ENCODE measurements at places on chromosomes 16 and 17.

DNA sequence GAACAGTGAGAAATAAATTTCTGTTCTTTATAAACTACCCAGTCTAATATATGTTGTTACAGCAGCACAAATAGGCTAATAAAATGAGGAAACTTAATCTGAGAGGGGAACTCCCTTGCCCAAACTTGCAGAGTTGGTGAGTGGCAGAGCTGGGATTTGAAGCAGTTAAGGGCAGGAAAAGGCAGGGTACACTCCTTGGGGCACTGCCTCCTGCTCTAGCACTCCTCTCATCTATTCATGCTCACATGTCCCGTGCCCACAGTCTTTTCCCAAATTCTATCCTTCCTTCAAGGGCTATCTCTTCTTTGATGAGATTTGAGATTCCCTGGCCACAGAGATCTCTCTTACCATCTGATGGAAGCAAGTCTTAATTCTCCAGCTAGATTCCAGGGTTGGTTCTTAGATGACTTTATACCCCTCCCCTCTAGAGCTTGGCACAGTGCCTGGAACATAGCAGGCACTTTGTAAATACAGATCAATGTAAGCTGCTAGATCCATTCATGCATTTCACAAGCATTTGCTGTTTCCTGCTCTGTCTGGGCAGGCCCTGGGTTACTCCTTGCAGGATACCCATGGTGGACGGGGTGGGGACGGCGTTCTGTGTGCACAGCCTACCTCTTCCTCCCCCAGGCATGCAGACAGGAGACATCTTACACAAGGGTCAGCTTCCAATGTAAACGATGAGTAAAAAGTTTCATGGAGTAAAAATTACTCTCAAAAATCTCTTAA is 39.2 kb upstream of the ABCC12 start:
- H3K4me3 ChIP-seq: no peak overlapping the region
- H3K36me3 ChIP-seq: no peaks in the 10 kb centered on the region
- peaks cover 13% of the 10 kb centered on the region for H3K27me3 ChIP-seq
- H3K4me1 ChIP-seq: peaks cover 1% of the 10 kb centered on the region
- no peak overlapping the region for H3K27ac ChIP-seq
- DNase-seq: no peak

DNA sequence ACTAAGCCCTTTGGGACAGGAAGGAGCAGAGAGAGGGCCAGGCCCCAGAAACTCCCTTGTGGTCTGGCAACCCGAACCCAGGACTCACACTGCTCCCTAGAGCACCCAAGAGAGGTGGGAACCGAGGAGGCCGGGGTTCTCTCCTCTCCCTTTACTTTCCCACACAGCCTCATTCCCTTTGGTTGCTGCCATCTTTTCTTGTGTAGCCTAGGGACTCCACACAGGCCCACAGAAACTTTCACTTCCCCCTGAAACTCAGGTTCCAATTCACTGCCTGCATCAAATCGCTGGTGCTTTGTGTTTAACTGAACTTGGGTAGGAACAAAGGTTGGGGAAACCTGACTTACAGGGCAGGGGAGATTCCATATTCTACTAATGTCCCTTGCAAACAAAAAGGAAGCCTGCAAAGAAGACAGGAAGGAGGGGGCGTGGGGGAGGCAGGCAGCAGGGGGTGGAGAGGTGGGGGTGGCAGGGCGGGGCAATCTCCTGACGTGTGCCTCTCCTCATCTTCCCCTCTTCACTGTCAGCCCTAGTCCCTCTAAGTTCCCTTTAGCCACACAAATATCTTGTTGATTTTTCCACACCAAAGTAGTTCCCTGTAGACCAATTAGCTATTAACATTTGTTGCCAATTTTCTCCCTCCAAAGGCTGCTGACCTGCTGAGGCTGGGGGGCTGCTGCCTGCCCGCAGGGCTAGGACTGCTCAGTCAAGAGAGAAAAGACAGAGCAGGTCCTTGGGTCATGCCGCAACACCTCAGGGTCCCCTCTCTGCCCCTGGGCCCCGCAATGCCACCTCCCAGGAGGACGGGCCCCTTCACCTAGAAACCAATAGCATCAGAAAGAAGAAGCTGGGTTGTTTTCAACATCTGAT is 8.0 kb downstream of the ST3GAL2 start:
- H3K4me1 ChIP-seq: peaks cover 45% of the 10 kb centered on the region
- H3K4me3 ChIP-seq: peak overlapping the region; percentile 45
- peak; percentile 71 for DNase-seq
- no peaks in the 10 kb centered on the region for H3K27me3 ChIP-seq
- no peaks in the 10 kb centered on the region for H3K36me3 ChIP-seq
- H3K27ac ChIP-seq: peak overlapping the region; percentile 95

DNA sequence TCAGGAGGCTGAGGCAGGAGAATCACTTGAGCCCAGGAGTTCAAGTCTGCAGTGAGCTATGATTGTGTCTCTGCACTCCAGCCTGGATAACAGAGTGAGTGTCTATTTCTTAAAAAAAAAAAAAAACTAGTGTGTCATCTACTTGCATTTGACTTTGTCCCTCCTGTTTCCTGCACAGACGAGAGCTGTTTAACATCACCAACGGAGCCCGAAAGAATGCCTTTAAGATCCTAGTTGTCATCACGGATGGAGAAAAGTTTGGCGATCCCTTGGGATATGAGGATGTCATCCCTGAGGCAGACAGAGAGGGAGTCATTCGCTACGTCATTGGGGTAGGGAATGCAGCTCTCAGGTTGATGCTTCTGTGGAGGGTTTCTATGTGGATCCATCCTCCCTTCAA is 13.4 kb downstream of the ITGAM start:
- no peaks in the 10 kb centered on the region for H3K27me3 ChIP-seq
- no peak overlapping the region for H3K4me3 ChIP-seq
- H3K4me1 ChIP-seq: peaks cover 17% of the 10 kb centered on the region
- no peak overlapping the region for H3K27ac ChIP-seq
- H3K36me3 ChIP-seq: peaks cover 5% of the 10 kb centered on the region

DNA sequence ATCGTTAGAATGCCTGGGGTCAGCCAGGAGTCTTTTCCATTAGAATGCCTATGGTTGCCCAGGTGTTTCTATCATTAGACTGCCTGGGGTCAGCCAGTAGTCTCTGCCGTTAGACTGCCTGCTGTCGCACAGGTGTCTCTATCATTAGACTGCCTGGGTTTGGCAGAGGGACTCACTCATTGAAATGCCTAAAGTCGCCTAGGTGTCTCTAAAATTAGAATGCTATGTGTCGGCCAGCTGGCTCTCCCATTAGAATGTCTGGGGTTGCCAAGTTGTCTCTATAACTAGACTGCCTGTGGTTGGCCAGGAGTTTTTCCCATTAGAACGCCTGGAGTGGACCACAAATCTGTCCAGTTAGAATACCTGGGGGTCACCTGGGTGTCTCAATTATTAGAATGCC is 2266.5 kb downstream of the TP53TG3F start:
- H3K27me3 ChIP-seq: no peaks in the 10 kb centered on the region
- H3K4me1 ChIP-seq: no peaks in the 10 kb centered on the region
- H3K27ac ChIP-seq: no peak overlapping the region
- H3K36me3 ChIP-seq: peaks cover 6% of the 10 kb centered on the region

DNA sequence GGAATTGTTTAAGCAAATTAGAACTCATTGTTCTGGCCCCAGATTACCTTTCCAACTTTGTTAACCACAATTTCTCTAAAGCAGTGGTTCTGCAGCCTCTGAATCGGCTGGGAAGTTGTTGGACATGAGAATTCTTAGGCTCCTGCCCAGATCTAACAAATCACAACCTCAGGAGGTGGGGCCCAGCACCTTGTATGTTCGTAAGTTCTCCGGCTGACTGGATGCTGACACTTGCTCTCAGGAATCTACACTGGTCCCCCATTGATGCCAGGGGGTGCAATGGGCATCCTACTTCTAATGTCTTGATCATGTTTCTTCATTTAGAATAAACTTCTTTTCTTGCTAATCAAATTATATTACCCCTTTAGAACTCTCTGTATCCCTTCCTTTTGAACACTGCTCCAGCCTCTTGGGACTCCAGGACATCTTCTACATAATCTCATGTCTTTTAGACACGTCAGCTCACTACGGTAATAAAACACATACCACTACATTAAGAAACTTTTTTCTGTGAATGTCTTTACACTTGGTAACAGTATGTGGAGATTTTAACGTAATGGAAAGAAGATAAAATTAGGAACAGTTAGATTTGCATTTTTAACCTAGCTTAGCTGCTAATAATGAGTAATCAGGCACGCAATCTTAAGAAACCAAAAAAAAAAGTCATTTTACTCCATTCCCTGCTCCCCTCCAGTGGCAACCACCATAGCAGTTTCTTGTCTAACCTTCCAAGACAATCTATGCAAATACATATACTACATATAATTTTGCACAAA is 143.2 kb downstream of the ITFG1 start:
- H3K4me1 ChIP-seq: peaks cover 7% of the 10 kb centered on the region
- H3K4me3 ChIP-seq: no peak overlapping the region
- no peak overlapping the region for H3K27ac ChIP-seq
- H3K36me3 ChIP-seq: no peaks in the 10 kb centered on the region

DNA sequence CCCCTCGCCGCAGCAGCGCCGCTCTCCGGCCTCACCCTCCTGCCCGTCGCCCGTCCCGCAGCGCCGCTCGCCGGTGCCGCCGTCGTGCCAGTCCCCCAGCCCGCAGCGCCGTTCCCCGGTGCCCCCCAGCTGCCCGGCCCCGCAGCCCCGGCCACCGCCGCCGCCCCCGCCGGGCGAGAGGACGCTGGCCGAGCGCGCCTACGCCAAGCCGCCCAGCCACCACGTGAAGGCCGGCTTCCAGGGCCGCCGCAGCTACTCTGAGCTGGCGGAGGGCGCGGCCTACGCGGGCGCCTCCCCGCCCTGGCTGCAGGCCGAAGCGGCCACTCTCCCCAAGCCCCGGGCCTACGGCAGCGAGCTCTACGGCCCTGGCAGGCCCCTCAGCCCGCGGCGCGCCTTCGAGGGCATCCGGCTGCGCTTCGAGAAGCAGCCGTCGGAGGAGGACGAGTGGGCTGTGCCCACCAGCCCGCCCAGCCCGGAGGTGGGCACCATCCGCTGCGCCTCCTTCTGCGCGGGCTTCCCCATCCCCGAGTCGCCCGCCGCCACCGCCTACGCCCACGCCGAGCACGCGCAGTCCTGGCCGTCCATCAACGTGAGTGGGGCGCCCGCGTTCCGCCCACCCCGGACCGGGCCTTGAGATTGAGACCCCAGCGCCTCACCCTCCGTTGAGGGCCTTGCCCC is 15.0 kb downstream of the TBKBP1 start:
- H3K4me3 ChIP-seq: no peak overlapping the region
- DNase-seq: no peak
- no peaks in the 10 kb centered on the region for H3K36me3 ChIP-seq
- no peaks in the 10 kb centered on the region for H3K27me3 ChIP-seq
- peaks cover 78% of the 10 kb centered on the region for H3K4me1 ChIP-seq

GRCh38 chr16:82895843-82896242 is 269.1 kb downstream of the CDH13 start:
- no peak overlapping the region for H3K4me3 ChIP-seq
- H3K27me3 ChIP-seq: peaks cover 7% of the 10 kb centered on the region
- no peak for DNase-seq

DNA sequence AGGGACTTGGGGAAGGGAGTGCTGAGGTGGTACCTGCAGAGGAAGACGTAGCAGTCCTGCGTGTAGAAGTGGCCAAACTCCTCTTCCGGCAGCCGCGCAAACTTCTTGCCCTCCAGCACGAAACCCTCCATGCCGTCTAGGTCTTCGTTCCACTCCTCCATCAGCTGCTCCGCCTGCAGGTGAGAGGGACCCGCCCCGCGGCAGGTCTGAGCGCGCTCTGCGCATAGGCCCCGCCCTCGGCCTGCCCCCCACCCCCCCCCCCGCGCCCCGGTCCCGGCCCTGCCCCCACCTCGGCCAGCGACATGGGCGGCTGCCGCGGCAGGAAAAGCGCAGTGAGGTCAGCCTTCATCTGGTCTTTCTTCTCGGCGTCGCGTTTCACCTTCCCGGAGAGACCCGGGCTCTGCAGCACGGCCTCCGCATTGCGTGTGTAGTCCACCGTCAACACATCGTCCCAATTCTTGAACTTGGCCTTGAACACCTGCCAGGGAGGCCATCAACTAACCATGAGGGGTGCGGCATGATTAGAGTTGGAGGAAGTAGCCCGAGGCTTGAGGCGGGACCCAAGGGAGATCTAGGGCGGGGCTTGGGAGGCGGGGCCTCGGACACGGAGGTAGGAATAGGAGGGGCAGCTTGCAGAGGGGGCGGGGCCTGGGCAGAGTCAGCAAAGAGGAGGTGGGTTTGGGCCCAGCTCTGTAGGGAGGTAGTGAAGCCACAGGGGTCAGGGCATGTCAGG is 11.5 kb downstream of the FLII start:
- peaks cover 5% of the 10 kb centered on the region for H3K36me3 ChIP-seq
- DNase-seq: no peak
- H3K27ac ChIP-seq: no peak overlapping the region
- H3K27me3 ChIP-seq: no peaks in the 10 kb centered on the region
- no peak overlapping the region for H3K4me3 ChIP-seq
- H3K4me1 ChIP-seq: peaks cover 4% of the 10 kb centered on the region

DNA sequence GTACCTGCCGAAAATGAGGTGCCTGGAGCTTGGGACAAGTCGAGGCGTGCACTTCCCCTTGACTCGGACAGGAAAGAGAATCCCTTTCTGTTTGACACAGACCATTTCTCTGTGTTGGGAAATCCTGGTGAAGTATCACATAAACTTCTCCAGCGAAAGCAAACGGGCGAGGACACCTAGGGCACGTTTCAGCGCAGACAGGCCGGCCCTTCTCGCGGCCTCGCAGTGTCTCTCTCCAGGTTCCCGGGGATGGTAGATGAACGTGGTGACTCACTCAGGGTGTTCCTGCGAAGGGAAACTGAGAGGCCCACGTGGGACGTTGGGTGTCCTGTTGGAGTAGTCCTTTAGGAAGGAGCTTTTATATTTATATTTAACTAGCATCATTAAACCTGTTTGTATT is 36.3 kb upstream of the ZNF750 start:
- DNase-seq: no peak
- no peak overlapping the region for H3K4me3 ChIP-seq
- no peak overlapping the region for H3K27ac ChIP-seq
- H3K4me1 ChIP-seq: peaks cover 30% of the 10 kb centered on the region
- peaks cover 3% of the 10 kb centered on the region for H3K27me3 ChIP-seq

DNA sequence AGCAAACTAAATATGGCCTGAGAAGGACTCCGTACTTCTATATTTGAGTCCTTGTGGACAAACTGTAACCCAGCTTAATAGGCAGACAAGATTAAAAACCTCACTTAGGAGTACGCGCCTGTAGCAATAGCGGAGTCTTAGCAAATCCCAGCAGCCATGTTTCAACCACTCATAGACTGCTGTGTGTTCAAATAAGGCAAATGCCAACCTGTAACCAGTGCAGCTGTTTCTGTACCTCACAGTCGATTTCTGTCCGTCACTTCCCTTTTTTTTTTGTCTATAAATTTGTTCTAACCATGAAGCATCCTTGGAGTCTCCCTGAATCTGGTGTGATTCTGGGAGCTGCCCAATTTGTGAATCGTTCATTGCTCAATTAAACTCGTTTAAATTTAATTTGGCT is 30.2 kb downstream of the TANC2 start:
- peaks cover 22% of the 10 kb centered on the region for H3K4me1 ChIP-seq
- no peak for DNase-seq
- H3K4me3 ChIP-seq: no peak overlapping the region
- H3K36me3 ChIP-seq: no peaks in the 10 kb centered on the region
- H3K27me3 ChIP-seq: no peaks in the 10 kb centered on the region

DNA sequence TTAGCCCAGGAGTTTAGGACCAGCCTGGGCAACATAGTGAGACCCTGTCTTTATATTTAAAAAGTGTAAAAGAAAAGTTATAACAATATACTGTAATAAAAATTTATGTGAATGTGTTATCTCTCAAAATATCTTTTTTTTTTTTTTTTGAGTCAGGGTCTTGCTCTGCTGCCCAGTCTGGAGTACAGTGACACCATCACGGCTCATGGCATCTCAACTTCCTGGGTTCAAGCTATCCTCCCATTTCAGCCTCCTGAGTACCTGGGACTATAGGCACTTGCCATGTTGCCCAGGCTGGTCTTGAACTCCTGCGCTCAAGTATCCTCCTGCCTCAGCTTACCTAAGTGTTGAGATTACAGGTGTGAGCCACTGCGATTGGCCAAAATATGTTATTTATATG is 45.5 kb upstream of the SLC25A19 start:
- H3K27me3 ChIP-seq: no peaks in the 10 kb centered on the region
- H3K36me3 ChIP-seq: no peaks in the 10 kb centered on the region
- H3K27ac ChIP-seq: no peak overlapping the region
- DNase-seq: no peak
- no peak overlapping the region for H3K4me3 ChIP-seq
